Caco-2 (cell line): ENCODE measurements at places on chromosomes 11 and 22. TPM values are rescaled to one million over a fixed set of nuclear protein-coding genes. Genes with fewer than 3 reads are reported as not detected.

The OR10V1 gene
- not detected in 2 replicates for total RNA-seq

The NAALAD2 gene
- total RNA-seq, result 139 and 142 TPM in 2 replicates

The RTN4R gene
- total RNA-seq, result 10.7 and 11.1 TPM in 2 replicates

The MMP13 gene
- not detected in 2 replicates for total RNA-seq

The NF2 gene
- 53.2 and 56.5 TPM in 2 replicates for total RNA-seq

The KRTAP5-8 gene
- not detected in 2 replicates for total RNA-seq

The KCNK4 gene
- total RNA-seq, result not detected in 2 replicates

The TMEM191C gene
- total RNA-seq, result 7.5 and 8.5 TPM in 2 replicates

The PGGHG gene
- total RNA-seq, result 59.6 and 66.5 TPM in 2 replicates

The GSTT2 gene
- 0.82 and 1.0 TPM in 2 replicates for total RNA-seq
